Daoy (cell line): ENCODE measurements at places on chromosomes 6 and 20. TPM values are rescaled to one million over a fixed set of nuclear protein-coding genes. Genes with fewer than 3 reads are reported as not detected.

The BAK1 gene
- 13.1 and 18.8 TPM in 2 replicates for total RNA-seq

The ADGRB3 gene
- under 0.01 TPM in 1 of 2 replicates, not detected in the other for total RNA-seq

GRCh38 chr6:12311106-12311505 is 20.9 kb downstream of the EDN1 start:
- DNase-seq: no peak

DNA sequence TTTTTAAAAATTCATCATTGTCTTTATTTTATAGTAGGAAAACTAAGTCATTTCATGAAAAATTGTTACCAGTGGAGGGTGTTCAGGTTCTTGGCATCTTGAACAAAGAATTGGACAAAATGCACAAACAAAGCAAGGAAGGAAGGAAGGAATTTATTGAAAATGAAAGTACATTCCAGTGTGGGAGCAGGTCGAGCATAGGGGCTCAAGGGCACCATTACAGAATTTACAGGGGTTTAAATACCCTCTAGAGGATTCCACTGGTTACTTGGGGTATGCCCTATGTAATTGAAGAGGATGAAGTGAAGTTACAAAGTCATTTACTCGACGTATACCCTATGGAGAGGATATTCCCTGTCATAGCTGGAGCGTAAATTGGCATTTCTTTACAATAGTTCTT is 37.4 kb upstream of the HDAC2 start:
- peak; percentile 5 for DNase-seq

DNA sequence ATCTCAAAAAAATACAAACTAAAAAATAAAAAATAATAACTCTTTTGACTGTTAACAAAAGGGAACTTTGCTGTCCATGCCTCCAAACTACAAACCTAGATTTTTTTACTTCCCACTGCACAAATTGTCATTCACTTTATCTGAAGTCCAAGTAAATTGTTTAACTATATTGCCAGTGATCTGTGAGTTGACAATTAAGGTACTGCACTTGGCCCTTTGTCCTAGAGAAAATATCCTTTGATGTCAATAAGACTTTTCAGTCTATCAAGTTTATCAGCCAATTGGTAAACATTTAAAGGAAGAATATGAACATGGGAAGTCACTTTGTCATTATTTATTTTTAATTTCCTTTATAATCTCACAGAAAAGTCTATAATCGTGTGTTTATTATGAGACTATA is 19.3 kb upstream of the EPB41L2 start:
- no peak for DNase-seq

DNA sequence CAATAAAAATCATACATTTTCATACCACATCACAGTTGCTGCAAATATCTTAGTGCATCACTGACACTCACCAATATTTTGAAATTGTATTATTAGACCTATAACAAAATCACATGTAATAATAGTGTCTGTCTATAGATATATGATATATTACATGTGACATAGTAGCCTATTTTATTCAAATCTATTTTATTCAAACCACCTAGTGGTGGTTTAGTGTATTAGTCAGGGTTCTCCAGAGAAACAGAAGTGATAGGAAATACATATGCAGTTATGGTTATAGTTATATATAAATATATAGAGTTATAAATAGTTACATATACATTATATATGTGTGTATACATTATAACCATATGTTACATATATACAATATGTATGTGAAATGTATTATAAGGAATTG is 366.5 kb upstream of the ARID1B start:
- no peak for DNase-seq

DNA sequence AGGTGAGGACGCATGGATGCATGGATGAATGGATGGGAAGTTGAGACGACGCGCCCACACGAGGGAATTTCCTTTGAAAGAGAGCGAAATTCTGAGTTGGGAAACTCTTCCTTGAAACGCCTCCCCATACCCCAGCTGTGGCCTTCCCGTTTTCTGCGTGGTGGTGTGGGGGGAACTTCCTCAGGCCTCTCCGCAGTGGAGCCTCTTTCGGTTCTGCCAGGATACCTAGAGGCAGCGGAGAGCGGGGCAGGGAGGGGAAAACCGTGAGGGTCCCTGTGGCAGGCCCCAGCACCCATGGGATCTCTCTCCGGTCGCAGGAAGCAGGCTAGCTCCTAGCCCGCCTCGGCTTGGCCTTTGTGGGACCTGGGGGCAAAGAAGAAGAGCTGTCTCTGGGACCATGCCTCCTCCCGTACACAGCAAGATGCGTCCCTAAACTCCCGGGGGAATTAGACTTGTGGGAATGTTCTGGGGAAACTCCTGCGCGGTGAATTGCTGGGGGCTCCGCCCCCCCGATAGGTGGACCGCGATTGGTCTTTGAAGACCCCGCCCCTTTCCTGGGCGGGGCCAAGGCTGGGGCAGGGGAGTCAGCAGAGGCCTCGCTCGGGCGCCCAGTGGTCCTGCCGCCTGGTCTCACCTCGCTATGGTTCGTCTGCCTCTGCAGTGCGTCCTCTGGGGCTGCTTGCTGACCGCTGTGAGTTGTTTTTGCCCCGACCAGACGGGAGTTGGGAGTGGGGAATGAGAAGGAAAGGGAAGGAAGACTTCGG is at the start of gene CD40:
TSS of gene CD40 (plus strand) at position 611 of the 764 bp plus-strand sequence. CDS start at position 641, 30 bp downstream.
- DNase-seq: no peak

DNA sequence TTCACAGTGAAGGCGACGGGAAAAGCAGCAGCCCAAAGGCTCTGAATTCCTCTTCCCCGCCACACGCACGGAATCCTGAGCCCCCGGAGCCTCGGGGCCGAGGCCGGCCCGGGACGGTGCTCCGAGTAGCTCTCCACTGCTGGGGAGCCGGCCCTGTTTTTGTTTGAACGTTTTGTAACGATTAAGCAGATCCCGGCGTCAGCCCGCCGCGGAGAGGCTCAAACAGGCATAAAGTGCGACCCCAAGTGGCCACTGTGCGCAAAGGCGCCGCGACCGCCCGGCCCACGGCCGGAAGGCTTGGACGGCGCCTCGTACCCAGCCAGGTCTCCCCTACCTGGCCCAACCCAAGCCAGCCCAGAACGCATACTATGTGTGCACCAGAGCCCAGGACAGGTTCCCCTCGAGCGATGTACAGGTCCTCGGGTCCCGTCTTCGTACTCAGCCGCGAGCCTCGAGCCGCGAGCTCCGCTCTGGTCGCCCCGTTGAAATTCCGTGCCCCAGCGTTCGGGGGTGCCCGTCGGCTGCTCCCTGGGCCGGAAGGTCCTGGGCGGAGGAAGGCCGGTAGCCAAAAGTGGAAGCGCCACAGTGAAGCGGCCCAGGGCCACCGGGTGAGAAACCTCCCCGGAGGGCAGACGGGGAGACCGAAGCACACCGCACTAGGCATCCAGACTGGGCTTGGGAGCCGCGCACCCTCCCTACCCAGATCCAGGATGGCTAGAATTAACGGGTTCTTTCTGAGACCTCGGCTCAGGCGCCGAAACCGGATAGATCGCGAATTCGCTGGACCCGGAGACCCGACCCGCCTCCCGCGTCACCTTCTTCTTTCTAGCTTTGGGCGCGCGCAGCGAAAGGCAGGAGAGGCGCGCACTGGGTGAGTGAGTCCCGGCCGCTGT is 1.2 kb upstream of the MAFB start:
- DNase-seq: peak; percentile 79

The ITCH gene
- 45.1 and 48.3 TPM in 2 replicates for total RNA-seq

The NCR2 gene
- not detected in 2 replicates for total RNA-seq

The MUC21 gene
- not detected in 2 replicates for total RNA-seq

DNA sequence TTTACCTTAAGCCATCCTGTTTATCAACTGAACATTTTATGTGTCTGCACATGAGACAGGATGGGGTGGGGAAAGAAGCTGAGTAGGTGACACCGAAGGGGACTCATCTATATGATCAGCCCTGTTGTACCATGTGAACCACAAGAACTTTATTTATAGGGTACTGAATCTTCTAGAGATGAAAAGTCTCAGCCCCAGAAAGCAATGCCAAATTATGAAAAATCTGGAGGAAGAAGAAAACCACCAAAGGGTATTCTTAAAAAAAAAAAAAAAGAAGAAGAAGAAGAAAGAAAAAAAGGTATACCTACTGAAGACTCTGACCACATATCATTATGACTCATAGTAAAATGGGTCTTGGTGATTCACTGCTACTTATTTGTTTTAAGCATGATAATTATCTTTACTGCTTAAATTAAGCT is 39.8 kb upstream of the HBS1L start:
- DNase-seq: peak; percentile 18

DNA sequence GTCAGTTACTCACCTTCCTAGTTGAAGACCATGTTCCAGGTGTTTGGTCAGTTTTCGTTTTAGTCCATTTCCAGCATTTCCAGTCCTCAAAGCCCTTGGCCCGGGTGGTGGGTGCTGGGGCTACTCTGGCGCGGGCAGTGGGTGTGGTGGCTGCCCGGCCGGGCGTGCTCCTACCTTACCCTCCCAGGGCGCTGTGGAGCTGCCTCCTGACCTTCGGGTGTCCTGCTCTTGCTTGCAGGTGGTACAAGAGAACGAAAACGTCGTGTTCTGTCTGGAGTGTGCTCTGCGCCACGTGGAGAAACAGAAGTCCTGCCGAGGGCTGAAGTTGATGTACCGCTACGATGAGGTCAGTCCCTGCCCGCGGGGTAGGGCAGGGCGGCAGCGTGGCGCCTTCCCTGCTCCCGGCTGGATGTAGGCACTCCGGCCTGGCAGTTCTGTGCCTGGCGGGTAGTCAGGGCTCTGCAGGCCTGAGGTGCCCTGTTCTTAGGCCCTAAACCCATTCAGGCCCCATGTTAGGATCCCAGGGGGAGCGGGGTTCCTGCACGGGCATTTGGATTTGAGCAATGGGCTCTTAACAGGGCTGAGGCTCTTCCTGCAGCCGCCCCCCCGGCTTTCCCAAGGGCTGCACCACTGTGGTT is 145.8 kb downstream of the DTNBP1 start:
- no peak for DNase-seq

- no peak for DNase-seq
Measured at GRCh38 chr20:62707921-62708521, 615 bp upstream of the NTSR1 start.

DNA sequence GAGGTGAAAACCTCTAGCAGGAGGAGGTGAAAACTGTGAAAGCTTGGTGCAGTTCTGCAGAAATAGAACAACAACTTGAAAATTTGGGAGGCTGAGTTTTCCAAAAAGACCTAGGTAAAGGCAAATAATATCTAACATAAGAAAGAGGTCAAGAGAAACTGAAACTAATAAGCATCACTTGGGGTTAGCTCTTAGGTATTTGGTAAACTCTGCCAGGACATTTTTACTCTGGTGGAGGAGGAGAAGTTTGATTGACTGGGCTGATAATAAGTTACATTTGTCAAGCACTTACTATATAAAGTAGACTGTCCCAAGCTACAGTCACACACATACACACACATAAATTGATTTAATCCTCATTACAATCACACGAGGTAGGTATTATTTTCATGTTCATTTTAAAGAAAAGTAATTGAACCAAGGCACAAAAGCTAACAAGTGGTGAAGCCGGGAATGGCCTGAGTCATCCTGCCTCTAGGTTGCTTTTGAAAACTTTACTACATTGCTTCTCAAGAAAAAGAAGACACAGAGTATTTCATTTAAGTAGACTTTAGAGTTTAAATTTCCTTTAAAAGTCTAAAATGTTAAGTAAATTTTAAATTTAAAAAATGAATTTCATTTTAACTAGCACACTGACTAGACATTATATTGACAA is 275.5 kb downstream of the PTPRK start:
- DNase-seq: no peak

GRCh38 chr20:11158146-11158545 is 484.3 kb upstream of the JAG1 start:
- no peak for DNase-seq

GRCh38 chr6:84137051-84137375 is 90.4 kb downstream of the CEP162 start:
- peak; percentile 70 for DNase-seq

DNA sequence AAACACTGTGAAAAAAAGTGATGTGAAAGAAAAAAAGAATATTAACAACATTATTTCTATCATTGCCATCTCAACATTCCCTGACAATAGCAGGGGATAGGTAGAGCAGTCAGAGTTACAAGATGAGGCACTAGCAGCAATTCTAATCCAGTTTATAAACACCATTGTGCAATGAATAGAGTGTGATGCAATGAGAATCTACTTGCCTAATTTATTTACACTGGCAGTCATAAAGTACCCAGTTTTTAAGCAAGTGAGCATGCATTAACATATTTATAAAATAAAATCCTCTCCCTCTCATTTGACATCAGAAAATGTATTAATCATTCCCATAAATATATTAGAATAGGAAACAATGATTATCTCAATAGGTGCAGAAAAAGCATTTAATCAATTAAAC is 2.5 kb upstream of the MANEA start:
- DNase-seq: no peak

The MYLK4 gene
- 0.34 and 0.39 TPM in 2 replicates for total RNA-seq

DNA sequence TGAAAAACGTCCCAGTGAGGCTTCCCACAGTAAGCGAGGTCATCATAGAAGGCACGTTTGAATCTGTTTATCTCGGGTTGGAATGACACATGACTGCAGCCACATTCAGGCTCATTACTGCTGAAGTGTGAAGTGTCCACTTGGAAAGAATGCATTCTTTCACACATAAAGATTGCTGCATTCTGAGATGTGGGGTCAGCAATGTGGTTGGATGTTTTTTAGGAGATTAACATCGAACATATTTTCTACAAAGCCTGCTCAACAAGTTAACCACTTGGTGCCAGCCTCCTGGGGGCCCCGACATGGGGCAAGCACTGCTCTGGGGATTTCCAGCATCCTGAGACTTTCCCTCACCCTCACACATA is 79.9 kb downstream of the BMP6 start:
- DNase-seq: peak; percentile 35

- DNase-seq: no peak
Measured at GRCh38 chr20:11712639-11713160, 205.0 kb upstream of the BTBD3 start.

GRCh38 chr6:32852844-32853540 is 512 bp downstream of the TAP1 start:
- DNase-seq: peak; percentile 58

DNA sequence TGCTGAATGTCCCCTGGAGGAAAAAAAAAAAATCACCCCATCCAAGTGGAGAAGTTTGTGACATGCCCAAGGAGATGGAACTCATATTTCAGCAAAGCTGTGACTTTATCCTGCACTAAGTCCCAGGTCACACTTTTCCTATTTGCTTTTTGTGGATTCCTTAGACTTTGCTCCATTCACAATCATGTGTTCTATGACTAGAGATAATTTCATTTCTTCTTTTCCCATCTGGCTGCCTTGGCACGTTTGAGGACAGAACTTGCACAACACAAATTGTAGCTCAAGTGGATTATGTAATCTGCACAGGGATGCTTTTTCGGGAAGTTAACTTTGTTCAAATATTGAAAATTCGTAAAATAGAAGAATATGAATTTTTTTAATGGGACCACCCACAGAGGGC is 100.7 kb upstream of the PTPN1 start:
- no peak for DNase-seq

DNA sequence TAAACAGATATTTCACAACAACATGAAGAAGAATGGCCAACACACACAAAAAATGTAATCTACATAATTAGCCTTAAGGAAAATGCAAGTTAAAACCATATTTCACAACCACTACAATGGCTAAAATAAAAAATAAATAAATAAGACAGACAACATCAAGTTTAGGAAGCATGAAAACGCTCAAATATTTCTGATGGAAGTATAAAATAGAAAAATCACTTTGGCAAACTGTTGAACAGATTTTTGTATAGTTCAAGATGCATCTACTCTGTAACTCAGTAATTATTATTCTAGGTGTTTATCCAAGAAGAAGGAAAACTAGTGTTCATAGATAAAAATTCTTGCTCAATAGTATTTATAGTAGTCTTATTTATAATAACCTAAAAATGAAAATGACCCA is 1410.1 kb upstream of the ADGRB3 start:
- DNase-seq: no peak
